ENCODE measurements at places on chromosomes 7 and 10.

DNA sequence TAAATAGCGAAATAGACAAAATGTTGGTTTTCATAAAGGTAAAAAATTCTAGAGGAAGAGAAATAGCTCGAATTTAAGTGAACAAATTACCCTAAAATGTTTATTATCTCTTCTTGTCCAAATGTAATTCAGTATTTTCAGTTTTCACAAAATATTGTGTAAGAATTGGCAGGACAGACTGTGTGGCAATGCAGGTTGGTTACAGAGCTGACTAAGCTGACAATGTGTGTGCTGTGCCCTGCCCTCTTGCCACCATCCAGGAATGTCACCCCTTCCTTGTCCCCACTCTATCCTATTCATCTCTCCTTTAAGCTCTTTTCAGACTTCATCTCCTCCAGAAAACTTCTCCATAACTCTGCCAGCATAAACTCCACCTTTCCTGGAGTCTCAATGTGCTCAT is 46.1 kb downstream of the COL28A1 start:
- no peak for DNase-seq

GRCh38 chr7:142870566-142871259 is 14.8 kb downstream of the TRPV6 start:
- DNase-seq, result no peak

GRCh38 chr7:137633133-137633532 is 213.6 kb downstream of the DGKI start:
- DNase-seq, result no peak

- DNase-seq, result no peak
Measured at GRCh38 chr7:91051966-91052365, 212.3 kb upstream of the FZD1 start.

- no peak for DNase-seq
Measured at GRCh38 chr10:72238392-72239175, 22.5 kb upstream of the ASCC1 start.
